ENCODE measurements at places on chromosomes 5 and 9. TPM values are rescaled to one million over a fixed set of nuclear protein-coding genes. Genes with fewer than 3 reads are reported as not detected.

Gene SLC1A3
- 0.16 TPM for total RNA-seq

- DNase-seq: no peak
Observed at GRCh38 chr9:99221266-99221620, 499 bp downstream of the ALG2 start.

DNA sequence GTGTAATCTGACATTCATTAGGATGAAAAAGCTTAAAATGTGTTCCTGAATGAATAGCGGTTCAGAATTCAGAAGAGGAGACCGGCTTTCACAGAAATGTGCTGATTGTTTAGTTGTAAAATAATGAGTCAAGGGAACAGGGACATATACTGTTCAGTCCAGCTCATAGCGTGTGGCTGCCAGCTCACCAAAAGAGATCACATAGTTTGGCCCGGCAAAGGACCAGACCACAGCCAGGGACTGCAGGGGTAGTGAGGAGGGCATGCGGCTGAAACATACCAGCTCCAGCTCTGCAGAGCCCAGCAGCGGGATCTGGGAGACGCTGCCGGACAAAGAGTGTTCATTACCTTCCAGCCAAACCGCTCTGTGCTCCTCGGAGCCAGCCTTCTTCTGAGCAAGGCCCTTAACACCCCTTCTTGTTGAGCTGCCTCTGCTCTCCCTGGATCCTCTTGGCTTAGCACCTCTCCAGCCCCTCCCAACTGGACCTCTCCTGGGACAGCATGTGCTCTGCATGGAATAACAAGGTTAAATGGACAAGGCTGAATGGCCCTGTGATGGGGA lies 116.8 kb upstream of the CNTLN start:
- DNase-seq: no peak

GRCh38 chr5:171701100-171701541 lies 84.5 kb upstream of the SMIM23 start:
- DNase-seq: no peak
